ENCODE measurements at places on chromosomes 11 and 22. TPM values are rescaled to one million over a fixed set of nuclear protein-coding genes. Genes with fewer than 3 reads are reported as not detected.

Gene POLDIP3
- 40.0 TPM for total RNA-seq

Gene CARD18
- not detected for total RNA-seq

Gene ACP2
- 22.3 TPM for total RNA-seq

Gene MTFP1
- 71.9 TPM for total RNA-seq

Gene NDUFV1
- 150 TPM for total RNA-seq

Gene KCNC1
- total RNA-seq = 0.07 TPM

Gene LMNTD2
- 2.1 TPM for total RNA-seq

Gene OR2AG1
- total RNA-seq = not detected

Gene PVALB
- total RNA-seq = not detected

Gene ZC3H12C
- total RNA-seq = 3.8 TPM

Gene LRRC4C
- total RNA-seq = not detected

Gene TRIM48
- not detected for total RNA-seq

All from A549 treated with RU486 at 1 μM for 4 hours (cell line).